ENCODE measurements at places on chromosomes 2 and 18.

GRCh38 chr2:133818661-133819060 is 250.4 kb upstream of the NCKAP5 start:
- DNase-seq: no peak

DNA sequence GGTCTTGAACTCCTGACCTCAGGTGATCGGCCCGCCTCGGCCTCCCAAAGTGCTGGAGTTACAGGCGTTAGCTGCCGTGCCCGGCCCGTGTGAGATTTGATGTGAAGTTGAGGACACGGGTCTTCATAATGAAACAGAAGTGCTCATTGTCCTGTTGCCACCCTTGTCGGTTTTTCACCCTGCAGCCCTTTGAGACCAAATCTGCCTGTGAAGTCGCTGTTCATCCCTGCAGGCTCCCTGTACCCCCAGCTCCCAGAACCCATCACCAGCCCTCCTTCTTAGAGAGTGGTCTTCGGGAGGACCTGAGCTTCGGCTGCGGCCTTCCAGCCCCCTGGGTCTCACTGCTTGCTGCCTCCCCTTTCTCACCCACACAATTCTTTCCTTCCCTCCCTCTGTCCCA is 325.2 kb downstream of the GBX2 start:
- DNase-seq: no peak

DNA sequence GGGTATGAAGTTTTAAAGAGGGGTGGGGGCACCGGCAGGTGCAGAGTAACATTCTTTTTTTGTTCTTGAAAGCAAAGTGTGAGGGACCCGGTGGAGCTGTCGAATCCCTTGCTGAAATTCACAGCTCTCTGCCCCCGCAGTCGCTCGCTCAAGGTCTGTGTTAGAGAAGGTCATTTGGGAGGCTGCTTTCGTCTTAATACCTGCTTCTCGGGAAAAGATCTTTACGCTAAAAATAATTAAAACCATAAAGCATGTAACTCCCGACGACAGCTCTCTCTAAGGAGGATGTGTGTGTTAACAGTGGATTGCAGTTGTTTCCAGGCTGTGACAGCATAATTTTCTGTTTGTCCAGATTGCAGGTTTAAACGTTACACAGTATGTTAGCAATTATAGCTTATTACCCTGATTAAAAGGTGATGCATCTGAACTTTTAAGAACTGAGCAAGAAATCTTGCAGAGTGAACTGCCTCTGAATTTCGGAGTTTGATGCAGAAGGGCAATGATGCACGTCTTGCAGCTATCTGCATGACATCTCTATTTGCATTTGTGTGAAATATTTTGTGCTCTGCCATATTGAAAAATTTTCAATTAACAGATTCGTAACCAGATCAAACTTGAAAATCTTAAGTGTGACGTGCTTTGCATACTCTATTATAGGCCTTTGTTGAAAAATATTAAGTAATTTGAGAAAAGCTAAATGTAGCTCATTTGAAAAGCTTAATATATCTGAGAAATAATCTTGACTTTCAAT is 954 bp downstream of the RAPGEF4 start:
- DNase-seq: no peak

DNA sequence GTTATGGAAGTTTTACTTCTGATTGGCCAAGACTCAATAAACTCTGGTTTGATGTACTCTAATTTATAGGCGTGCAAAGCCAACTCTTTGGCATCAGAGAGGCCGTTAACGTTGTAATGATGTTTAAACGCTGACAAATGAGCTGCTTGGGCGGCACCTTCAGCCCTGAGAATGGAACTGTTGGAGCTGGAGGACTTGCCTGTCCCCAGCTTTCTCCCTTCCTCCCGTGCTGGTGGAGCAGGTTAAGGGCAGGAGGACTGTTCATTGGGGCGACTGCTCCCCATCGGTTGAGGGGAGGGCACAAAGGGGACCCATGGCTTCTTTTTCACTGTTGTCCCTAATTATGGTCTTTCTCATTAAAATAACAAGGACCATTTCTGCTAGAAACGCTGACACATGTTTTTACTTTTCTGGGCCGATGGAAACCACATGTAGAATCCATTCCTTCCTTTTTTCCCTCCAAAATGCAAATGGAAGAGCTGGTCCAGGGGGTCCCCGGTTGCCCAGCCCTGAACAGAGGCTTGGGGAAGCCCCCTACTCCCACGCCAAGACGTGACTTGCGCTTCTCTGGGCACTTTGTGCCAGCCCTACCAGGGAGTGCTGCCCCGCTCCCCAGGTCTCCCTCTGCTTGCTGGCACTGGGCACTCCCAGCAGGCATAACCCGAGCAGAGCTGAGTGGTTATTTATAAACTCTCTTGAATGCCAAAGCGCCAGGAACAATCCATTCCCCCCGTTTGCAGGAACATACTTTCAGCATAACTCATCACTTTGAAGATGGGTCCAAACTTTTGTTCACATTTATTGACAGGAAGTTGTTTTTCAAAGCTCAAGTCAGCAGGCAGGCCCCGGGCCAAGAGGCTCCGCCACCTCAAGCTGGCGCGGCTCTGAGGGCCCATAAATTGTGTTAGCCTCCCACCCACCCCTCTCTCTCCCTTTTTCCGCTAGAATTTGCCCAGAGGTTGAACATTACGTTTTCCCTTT is 170.1 kb downstream of the ASB1 start:
- peak; percentile 61 for DNase-seq

GRCh38 chr18:79466591-79466990 is 70.9 kb downstream of the NFATC1 start:
- DNase-seq: no peak

GRCh38 chr2:213537579-213537978 is 253.3 kb downstream of the SPAG16 start:
- no peak for DNase-seq

- no peak for DNase-seq
Observed at GRCh38 chr2:219446101-219446504, 11.5 kb downstream of the SPEG start.

- DNase-seq: no peak
Observed at GRCh38 chr18:14943486-14943885, 195.5 kb downstream of the ANKRD30B start.

DNA sequence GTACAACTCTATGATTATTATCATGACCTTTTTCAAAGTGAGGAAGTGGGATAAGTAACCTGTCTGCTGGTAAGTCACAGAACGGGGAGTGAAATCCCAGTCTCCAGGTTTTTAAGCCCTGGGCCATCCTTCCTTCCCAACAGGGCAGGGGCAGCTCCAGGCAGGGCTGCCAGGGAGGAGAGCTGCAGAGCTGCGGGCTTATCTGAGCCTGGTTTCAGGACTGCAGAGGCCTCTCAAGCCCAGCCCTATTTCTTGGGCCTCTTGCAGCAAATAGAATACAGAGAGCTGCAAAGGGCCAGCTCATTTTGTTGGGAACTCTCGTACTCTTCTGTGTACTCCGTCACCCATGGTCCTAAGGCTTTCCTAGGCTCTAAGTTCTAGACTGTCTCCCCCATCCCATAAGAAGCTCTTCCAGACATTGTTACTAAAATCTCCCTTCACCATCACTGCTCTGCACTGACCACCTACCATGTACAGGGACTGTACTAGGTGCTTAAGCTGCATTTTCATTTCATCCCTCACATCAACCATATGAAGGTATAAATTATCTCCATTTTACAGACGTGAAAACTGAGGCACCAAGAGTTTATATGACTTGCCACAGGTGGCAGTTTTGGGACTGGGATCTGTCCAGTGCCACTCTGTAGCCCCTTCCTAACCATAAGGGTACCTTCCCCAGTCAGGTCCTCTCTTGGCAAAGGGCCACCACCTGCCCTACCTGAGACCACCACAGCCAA is 3.1 kb downstream of the RAB11FIP5 start:
- DNase-seq: no peak

- DNase-seq: no peak
Observed at GRCh38 chr18:38115201-38115600, 549.6 kb upstream of the CELF4 start.

GRCh38 chr2:13638181-13638580 is 921.4 kb downstream of the TRIB2 start:
- DNase-seq: no peak

DNA sequence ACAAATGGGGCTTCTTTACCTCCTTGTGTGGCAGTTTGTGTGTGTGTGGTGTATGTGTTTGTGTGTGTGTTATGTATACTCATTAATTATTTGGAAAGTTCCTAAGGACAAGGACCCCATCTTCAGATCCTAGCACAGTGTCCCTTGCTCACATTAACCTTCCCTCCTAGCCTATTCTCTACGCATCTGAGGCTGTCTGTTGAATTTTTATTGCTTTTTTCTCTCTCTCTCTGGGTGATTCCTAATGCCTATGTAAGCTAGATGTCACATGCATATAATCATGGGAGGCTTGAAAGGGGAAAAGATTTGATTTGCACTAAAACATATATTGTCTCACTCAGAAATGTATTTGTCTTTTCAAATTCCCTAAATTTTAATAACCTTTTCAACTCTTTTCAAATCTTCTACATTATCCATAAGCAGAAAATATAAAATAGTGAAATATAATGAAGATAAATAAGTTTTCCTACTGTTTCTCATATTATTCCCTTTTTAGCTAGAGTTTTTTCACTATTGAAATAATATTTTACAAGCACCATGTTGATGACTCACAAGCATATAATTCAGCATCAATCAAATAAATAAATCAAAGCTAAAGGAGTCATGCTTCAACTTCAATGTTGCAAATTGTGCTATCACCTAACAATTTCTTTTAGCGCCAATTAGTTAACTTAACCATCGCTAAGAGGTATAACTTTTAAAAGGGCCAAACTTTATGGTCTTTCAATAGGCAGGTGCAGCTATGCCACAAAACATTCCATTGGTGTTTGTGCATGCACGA is 199.0 kb upstream of the ERBB4 start:
- DNase-seq: no peak

DNA sequence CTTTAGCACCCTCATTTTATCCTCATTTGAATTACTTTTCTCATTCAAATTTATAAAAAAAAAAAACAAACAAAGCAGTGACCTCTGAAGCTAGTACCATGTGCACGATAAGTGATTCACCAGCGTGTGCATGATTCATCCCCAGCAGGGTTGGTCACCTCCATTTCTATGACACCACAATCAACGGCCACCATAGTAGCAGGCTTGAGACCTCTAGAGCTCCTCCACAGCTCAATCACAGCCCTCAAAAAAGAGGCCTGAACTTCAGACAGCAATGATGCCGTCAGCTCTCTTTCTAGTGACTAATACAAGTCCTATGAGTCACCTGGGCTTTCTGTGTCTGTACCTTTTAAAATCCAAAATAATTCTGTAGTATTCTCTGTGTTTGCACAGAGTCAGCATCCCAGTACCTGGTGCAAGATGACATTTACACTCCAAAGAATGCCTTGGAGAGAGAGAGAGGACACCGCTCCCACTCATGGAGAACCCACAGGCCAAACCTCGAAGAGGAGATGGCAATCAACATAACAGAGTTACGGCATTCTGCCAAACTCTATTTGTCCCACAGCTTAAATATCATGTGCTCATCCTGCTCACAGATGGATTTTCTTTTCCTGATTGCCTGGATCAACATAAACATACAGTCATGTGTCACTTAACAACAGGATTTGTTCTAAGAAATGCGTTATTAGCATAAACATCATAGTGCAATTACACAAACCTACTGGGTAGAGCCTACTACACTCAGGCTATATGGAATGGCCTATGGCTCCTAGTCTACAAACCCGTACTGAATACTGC is 58.7 kb downstream of the L3MBTL4 start:
- DNase-seq: no peak

- DNase-seq: no peak
Observed at GRCh38 chr18:23998820-23999219, 15.7 kb upstream of the TTC39C start.

DNA sequence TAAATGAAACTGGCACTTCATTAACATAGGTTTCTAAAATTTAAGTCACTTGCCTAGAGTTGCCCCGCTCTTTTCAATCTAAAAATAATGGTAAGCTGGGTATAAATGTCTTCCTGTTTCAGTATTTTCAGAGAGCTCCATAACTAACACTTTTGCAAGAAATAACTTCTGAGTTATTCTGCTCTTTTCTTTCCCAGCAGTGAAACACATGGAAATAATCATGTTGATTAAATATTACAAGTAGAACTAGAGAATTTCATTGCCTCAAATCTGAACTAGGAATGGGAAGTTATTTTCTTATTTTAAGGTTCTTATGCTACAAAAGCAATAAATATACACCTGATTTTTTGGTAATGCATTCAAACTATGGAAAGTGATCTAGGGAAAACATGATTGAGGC is 257.4 kb downstream of the IKZF2 start:
- no peak for DNase-seq

GRCh38 chr2:233059797-233060500 is at the start of gene INPP5D:
Gene INPP5D (plus strand): TSS chr2:233060342. CDS start chr2:233060479, 137 bp downstream.
- no peak for DNase-seq

GRCh38 chr2:228372212-228372611 is 190.7 kb upstream of the SPHKAP start:
- DNase-seq: no peak

- no peak for DNase-seq
Observed at GRCh38 chr2:42843611-42844010, 51.2 kb upstream of the HAAO start.

- no peak for DNase-seq
Observed at GRCh38 chr2:17363846-17364245, 154.4 kb downstream of the RAD51AP2 start.

DNA sequence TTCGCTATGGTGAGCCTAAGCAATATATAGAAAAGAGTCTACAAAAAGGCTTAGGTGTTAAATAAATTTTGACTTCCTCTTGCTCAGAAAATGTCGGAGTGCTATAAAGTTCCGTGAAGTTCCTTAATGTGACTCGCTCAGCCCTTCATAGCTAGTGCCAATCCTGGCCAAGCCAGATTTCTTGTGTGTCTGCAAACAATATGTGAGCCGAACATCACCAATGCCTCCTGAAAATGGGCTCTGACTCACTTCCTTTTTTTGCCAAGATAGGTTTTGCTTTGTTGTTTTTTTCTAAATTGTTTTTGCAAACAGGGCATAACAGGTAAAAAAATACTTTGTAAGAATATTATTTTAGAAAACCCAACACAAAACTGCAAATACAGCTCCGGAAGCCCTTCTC is 26.1 kb downstream of the CDC42EP3 start:
- no peak for DNase-seq

DNA sequence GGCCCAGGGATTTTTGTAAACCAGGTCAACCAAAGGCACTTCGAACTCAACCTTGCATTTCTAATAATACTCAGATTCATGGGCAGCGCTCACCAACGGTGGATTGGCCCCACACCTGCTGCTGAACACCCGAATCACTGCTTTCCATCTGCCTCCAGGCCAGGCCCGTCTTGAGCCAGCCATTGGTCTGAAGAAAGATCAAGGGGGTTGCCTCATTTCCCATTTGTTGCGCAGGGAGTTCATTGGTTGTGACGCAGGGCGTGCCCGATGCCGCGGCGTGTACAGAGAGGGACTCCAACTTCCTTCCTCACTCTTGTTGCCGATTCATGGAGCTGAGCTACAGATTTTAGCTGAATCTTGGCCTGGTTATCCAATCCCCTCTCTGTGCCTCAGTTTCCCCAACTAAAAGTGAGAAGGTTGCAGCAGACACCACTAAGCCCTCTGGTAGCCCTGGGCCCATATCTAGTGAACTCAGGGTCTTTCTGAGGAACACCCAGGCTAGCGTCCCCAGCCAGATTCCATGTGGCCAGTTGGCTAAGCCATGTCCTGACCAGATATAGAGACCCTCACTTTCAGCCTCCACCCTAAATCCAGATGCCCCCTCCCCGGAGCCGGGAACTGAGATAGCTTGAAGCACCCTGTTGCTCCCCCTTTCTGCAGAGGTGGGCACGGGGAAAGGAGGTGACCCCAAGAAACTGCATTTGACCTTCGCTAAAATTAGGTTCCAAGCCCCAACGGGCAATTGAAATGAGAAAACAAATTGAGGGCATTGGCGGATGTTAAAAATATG is 60.9 kb upstream of the HPCAL1 start:
- DNase-seq: no peak

GRCh38 chr2:241741016-241741415 is 6.6 kb downstream of the D2HGDH start:
- DNase-seq: no peak

- DNase-seq: no peak
Observed at GRCh38 chr2:118557016-118557415, 290.4 kb downstream of the EN1 start.

Data from amniotic stem cell (primary cell).